T47D (cell line): ENCODE measurements at places on chromosomes 3 and 15.

- DNase-seq: no peak
Measured at GRCh38 chr15:33515121-33515520, 204.4 kb downstream of the RYR3 start.

GRCh38 chr3:11635680-11636393, 7.9 kb downstream of the VGLL4 start:
- no peak for DNase-seq

DNA sequence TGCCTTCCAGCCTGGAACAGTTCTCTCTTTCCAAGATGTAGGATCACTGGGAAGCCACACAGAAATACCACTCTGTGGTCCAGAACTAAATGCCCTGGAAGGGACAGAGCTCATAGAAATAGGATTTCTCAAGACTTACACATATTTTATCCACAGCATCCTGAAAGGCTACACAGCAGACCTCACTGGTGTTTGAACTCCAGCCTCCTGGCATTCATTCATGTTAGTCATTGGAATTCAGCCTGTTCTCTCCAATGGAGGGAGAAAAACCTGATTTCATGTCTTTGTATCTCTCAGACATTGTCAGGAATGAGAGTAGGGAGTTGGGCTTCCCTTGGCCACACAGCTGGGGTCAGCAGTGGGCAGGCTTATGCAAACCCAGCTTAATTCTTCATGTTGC, 121.1 kb upstream of the PPP2R3A start:
- no peak for DNase-seq

DNA sequence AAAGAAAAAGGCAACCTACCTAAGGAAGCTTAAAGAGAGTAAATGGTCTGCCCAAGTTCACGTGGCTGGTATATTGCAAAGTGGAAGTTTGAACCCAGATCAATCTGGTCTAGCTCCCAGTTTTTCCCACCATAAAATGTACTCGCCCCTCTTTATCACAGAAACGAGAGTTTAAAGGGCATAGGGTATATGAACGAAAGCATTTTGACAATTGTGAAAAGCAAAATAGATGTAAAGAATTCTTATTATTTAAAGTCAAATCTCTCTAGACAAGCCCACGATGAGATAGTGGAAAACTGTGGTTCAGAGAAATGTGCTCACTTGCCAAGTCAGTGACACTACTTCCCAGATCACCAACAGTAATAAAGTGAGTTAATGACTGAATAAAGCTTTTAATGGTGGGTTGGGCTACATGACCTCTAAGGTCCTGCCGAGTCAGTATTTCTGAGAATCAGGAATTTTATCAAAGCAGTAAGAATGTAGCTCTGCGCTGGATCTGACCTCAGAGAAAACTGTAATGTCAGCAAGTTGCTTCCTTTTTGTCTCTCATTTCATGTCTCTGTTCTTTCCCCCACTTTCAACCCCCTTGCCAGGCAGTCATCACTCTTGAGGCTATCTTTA, 23.3 kb upstream of the NEO1 start:
- DNase-seq: no peak

- no peak for DNase-seq
Measured at GRCh38 chr3:3847994-3848922, 49.0 kb downstream of the LRRN1 start.

- DNase-seq: no peak
Measured at GRCh38 chr15:76526111-76526510, 189.5 kb downstream of the ISL2 start.

- DNase-seq: no peak
Measured at GRCh38 chr3:140760324-140761075, 82.6 kb downstream of the TRIM42 start.

DNA sequence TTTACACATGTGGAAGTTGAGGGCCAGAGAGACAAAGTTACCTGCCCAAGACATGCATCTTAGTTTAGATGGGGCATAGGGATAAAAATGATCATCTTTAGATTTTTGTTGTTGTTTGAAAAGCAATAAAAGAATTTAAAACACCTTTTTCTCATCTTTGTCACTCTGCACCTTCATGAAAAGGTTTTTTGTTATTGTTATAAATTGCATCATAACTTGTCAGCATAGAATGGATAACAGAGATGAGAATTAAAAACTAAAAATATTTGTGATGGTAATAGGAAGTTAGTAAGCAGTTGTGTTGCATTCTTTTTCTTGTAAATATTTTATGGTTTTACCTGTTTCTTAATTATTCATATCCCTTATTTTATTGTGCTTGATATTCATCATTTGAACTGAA, 13.4 kb upstream of the ZBTB47 start:
- DNase-seq: no peak

DNA sequence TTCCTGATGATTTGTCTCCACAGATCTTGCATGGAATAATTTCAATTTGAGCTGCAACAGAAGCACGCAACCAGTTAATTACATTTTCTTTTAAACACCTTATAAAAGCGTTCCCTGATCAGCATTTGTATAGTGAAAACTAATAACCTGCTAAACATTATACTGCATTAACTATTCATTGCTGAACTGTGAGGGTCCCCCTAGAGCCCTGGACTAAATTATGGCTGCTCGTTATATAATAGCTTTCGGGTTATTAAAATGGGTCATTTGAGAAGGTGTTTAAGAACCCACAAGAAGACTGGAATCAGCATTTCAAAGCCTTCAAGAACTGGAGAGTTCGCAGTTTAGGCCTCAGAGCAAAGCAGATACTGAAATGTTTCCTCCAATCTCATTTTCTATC, 52.9 kb upstream of the ICE2 start:
- DNase-seq: no peak

GRCh38 chr3:118951089-118951488, 83.6 kb downstream of the IGSF11 start:
- no peak for DNase-seq

GRCh38 chr3:4797201-4797705, 182.0 kb upstream of the BHLHE40 start:
- no peak for DNase-seq

GRCh38 chr15:61281328-61281727, 52.2 kb upstream of the RORA start:
- DNase-seq: no peak

DNA sequence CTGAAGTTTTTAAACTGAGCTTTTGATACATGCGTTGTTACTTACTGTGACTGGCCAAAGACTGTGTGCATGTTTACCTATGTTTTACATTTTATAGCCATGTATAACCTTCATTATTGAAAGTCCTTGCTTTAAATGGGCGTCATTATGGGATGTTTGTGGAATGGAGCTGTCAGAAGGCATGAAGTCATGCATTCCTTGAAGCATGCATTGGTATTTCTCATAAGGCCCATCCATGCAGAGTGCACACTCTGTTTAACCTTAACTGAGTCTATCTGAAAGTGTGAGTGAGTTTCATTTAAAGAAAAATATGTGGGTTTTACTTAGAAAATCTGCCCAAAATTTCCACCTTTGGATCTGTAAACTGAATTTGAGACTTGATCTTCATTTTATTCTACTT, 51.1 kb downstream of the PSMD6 start:
- DNase-seq: peak; percentile 4

DNA sequence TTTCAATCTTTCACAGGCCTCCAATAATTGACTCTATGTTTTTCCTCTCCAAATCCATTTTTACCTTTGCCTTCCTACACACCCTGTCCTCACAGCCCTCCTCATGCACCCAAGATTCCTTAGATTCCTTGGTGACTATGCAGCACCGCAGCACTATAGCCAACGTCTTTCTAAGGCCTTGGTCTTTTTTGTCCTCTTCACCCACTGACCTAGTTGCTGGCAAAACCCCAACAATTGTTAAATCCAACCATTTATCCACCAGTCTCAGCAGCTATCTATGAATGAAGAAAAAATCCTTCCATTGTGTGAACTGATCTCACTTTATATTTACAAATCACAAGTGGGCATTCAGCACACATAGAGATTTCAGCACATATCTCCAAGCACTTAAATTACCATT, 203.9 kb downstream of the VGLL3 start:
- DNase-seq: no peak

DNA sequence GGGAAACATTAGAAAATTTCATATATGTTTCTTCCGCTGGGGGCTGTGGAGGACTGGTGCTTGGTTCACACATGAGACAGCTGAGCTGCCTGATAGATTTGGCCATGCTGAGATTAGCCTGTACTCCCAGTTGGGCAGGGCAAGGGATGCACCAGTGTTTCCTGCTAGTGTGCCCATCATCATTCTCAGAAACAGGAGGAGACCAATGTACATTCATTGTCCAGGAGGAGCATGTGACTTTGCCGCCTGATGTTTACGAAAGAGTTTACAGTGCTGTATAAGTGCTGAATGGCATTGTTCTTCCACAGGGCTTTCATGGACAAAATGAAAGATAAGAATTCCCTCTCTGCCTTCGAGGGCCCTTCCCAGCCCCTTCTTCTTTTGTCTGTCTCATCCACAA, 311.1 kb upstream of the THBS1 start:
- DNase-seq: no peak

DNA sequence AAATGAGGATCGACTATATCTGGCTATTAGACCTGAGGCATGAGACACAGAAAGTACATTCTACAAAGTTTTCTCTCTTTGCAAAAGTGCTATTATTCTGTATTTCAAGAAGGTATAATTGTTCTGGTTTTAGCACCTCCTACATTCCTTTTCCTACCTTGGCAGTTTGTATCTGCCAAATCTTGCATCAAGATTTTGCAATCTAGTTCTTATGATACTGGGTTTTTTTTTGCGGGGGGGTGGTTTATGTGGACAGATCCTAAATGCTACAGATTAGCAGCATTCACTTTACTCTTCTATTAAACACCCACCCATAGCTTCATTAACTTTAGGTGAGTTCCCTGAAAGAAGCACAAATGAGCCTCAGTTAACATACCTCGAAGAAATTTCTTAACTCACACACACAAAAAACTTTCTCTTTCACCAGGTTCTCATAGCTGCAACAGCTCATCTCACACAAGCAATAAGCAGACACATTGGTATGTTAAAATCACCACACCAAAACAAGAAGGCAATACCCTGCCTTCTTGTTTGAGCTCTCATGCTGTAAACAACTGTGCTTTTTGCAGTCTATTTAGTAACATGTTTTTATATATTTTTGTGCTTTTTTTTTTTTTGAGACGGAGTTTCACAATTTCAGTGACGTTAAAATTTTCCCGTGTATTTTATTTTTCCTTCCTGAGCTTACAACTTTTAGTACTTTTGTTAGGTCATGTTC, 73.0 kb upstream of the VGLL4 start:
- DNase-seq: no peak

GRCh38 chr15:78811124-78811824, at the start of gene ADAMTS7:
Gene ADAMTS7, minus strand, starts transcription at chr15:78811464. Its CDS starts 244 bp downstream, at chr15:78811220.
- peak; percentile 77 for DNase-seq

DNA sequence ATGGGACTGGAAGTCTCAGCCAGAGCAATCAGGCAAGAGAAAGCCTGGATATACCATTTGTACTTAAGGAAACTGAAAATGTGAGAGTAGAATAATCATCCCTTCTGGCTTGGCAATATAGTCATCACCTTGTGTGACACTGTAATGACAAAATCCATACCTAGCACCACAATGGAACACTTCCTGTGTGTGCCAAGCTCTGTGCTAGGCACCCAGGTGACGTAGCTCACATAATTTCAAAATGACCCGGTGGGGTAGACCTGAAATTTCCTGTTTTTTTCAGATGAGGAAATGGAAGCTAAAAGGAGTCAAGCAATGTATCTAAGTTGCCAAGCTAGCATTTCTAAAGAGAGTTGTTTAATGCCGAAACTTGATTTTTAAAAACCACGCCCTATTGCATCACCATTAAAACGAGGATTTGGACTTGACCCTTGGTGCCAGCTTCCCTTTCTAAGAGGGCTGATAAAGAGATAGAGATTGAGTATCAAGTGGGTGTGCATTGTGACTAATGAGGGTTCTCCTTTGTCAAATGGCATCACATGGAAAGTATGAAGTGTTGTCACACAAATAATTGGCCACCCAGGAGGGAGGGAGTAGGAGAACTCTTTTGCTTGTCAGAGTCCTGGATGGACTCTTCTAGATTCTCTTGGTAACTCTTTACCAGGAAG, 141.3 kb upstream of the PDZRN3 start:
- DNase-seq: no peak

GRCh38 chr3:4586381-4586780, 93.2 kb downstream of the ITPR1 start:
- DNase-seq: no peak

DNA sequence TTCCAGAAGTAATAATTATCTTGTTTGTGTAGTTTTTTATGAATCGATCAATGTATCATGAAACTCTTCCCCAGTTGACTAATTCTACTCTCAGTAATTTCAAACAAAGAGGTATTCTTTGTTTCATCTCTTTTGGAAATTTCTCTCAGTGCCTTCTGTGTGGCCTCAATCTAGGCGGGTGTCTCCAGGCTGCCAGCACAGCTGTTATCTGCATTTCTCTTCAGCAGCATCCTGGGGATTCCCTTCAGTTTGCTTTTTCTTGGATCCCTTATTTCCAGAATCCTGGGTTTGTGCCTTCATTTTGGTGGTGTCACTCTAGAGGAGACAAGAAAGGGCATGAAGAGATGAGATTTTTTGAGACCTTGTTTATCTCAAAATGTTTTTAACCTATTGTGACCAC, 22.7 kb downstream of the NIPA2 start:
- no peak for DNase-seq

DNA sequence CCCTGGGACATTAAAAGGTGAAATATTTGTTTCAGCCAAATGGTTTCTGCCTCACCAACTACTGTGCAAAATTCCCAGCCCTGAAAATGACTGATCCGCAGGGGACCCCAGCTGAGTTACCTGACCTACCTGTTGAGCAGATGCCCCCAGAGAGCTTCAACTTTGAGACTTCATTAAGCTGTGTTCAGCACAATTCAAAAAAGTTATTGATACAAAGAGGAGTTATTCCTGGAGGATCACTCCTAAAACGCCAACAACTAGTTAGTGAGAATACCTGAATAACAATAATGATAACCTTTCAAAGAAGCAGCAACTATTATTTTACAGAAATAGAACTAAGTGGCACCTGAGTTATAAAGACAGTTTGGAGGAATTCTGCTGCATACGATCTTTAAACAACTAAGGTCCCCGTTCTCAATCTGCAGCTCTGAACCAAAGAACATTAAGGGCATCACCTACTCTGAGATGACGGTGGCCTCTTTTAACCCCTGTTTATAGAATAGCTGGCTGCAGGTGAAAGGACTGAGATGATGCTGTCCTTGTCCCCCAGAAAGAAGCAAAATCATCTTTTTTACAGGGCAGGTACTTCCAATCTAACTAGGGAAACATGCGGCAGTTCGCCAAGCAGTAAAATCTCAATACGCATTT, 659 bp downstream of the GADL1 start:
- no peak for DNase-seq

GRCh38 chr3:102741105-102741504, 306.3 kb downstream of the ZPLD1 start:
- peak; percentile 38 for DNase-seq

DNA sequence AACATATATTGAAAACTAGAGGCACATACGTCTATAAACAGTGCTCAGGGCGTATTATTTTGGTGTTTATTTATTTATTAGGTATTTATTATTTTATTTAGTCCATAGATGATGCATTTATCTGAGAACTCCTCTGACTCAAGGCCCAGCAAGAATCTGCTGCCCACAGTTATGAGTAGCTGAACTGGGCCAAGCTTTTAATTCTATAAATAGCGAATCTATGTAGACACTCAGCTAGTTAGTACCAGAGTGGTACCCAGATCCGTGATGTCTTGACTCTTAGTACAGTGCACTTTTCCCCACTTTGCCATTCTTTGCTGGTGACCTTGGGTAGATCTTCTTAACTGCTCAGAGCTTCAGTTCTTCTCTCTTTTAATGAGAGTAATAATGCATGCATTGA, 370.4 kb upstream of the TPRG1 start:
- no peak for DNase-seq

GRCh38 chr15:38002883-38003477, 68.5 kb downstream of the TMCO5A start:
- peak; percentile 33 for DNase-seq

- DNase-seq: no peak
Measured at GRCh38 chr3:191358929-191359328, 28.6 kb upstream of the UTS2B start.
